ENCODE measurements at places on chromosomes 3 and 15.

DNA sequence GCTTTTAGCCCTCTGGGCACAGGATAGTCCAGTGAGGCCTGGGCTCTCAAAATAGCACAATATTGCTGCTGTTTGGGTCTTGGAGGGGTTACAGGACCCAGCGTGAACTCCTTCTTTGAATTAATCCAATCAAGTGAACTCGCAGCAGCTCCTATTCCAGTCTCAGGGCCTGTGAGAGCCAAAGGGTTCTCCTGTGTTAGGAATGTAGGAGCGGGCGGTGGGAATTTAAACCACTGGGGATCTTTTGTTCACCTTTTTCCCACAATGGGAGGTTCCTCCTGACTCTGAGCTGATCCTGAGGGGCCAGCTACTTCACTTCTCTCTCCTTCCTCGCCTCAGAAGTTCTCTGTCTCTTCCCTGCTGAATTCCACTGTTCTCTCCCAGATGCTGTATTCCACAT is 504.0 kb downstream of the UNC13C start:
- no peak for DNase-seq

- no peak for DNase-seq
Observed at GRCh38 chr3:194285024-194285849, 65.9 kb downstream of the CPN2 start.

DNA sequence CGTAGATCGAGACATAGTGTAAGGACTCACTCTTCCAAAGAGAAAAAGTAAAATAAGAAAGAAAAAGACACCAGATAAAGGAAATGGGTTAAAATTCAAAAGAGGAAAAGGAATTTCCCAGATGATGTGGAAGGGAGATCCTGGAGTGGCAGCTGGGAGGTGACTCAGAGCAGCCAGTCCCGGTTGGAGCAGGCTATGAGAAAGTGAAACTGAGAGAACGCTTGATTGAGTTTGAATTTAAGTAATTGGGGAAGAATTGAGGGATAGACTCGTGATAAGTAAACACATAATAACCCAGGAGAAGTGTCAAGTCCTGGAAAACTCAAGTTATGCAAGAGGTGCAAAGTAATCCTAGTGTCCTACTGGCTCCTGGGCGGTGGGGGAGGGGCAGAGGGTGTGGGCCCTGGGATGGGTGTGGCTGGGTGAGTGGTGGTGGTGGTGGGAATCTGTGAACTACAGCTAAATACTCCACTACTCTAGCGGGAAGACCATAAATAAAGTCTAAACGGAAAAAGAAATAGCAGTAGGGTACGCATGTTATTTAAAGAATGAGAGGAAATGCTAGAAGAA is 1.2 kb downstream of the PRR20G start:
- DNase-seq, result no peak

DNA sequence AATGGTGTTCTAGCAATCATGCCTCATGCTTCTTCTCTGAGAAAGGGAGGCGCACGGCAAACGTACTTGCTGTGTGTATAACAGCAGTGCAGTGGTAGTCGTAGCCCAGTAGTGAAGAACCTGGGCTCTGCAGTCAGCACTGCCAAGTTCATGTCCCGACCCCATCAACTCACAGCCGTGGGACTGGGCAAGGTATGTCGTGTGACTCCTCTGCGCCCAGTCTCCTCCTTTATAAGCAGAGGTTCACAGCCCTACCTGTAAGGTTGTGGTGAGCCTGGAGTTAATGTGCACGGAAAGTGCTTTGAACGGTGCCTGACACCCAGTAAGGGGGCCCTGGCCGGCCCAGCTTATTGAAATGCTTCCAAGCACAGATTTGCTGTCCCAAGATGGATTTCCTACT is 26.6 kb downstream of the EHD4 start:
- DNase-seq, result no peak

- DNase-seq, result no peak
Observed at GRCh38 chr3:14306142-14306541, 96.3 kb upstream of the SLC6A6 start.

GRCh38 chr15:47401427-47401826 is 315.9 kb upstream of the SEMA6D start:
- no peak for DNase-seq

- DNase-seq, result no peak
Observed at GRCh38 chr3:189766416-189766815, 135.2 kb downstream of the TP63 start.

DNA sequence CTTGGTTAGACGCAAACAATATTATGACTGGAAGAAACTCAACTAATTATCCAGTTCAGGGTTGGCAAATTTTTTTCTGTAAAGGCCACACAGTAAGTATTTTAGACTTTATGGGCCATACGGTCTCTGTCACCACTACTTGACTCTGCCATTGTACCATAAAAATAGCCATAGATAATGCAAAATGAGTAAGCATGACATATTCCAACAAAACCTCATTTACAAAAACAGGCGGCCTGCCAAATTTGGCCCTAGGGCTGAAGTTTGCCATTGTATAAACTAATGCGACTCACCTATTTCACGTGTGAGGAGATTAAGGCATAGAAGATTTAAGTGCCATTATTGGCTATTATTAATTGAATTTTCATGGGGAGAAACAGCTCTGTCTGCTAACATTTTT is 116.8 kb upstream of the CNTN6 start:
- DNase-seq, result no peak

GRCh38 chr15:55247311-55247710 is 42.3 kb downstream of the RAB27A start:
- DNase-seq, result no peak

GRCh38 chr3:195548987-195549386 is 5.9 kb upstream of the PPP1R2 start:
- no peak for DNase-seq

DNA sequence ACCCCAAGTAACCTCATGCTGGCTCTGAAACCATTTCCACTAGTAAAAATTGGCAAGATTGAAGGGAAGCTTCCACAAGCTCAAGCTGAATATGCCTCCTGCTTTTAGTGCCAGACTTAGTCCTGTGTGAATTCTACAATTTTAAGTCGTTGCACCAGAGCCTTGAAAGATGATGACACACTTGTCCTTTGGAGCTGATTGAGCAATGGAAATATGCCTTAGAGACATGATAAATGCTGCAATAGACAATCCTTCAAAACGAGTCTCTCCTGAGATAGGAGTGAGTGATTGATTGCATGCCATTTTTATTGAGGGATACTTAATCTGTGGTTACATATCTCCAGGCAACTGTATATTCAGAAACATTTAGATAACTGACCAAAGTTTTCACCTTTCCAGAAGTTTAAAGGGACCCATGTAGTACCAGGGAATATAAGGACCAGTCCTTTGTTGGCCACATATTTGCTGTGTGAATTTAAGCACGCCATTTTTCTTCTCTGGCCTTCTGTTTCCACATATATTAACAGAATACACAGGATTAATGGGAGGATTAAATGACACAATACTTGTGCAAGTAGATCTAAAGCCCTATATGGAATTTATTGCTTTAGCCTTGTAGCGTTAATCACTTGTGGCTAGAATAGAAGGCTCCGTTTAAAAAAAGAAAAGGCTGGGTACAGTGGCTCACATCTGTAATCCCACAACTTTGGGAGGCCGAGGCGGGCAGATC is 65.1 kb downstream of the PPARG start:
- DNase-seq, result no peak

GRCh38 chr3:197791892-197792647 is 1.0 kb downstream of the LRCH3 start:
- DNase-seq, result peak; percentile 7
